ENCODE measurements at places on chromosomes 5 and 9.
A peak's percentile ranks its signal among the peaks of the same experiment; 100 is the strongest.

DNA sequence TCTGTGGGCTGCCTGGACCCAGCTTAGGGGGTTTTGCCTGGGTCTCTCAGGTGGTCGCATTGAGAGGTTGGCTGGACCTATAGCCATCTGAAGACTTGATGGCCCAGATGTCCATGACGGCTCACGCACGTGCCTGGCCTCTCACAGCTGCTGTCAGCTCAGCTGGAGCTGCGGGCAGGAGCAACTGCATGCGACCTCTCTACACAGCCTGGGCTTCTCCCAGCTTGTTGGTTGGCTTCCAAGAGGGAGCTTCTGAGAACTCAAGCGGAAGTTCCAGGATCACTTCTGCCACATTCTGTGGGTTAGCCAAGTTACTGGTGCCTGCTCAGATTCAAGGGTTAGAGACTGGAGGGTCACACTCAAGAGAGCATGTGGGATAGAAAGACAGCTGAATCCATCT, 99.2 kb downstream of the DAPK1 start:
- no peak for DNase-seq

- no peak for DNase-seq
Observed at GRCh38 chr5:83817591-83817990, 96.9 kb upstream of the HAPLN1 start.

- no peak for DNase-seq
Observed at GRCh38 chr5:43244823-43245565, 53.0 kb downstream of the NIM1K start.

DNA sequence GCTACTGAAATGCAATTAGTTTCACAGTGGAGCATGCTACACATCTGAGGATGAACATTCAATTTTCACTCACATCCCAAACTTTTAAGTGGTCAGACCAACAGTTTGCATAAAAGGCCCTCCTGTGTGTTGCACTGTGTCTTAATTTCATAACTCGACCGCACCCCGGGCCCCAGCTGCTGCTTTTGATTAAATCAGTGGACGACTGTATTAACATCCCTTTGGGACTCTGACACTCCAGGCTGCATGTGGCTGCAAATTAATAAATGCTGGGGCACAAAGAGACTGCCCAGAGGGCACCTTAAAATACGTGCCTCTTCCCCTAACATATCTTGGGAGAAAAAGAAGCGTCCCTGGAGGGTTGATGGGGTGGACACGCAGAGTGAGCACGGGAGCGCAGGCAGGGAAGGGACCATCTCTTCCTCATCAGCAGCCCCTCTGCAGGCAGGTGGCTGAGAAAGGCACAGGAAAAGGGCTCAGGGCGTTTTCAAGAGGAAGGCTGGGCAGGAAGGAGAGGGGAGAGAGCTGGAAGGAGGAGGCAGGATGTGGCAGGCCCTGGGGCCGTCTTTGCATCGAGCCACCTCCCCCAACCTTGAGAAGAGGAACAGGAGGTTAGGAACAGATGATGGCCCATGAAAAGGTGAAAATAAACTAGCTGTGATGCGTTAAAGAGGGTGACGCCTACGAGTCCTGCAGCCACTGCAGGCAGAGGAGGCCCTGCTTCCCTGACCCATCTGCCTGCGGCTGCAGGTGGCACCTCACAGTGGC, 18.6 kb downstream of the MED10 start:
- DNase-seq = no peak

GRCh38 chr5:14946815-14947620, 75.4 kb upstream of the ANKH start:
- no peak for DNase-seq

DNA sequence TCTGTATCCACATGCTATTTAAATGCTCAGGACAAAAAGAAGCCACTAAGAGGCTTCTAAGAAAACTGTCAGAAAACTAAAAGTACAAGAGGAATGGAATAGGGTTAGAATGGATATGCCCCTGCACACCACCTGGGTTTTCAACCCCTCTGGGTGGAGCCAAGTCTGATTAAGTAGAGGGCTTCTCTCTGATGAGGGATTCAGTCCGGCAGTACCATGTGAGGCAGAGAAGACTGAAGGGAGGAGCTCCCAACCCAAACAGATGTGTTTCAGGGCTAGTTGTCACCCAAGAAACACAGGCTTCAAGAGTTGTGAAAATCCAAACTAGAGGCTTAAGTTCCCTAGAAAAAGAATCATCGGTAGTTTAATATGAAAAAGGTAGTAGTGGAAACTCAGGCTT, 12.5 kb downstream of the NREP start:
- no peak for DNase-seq

DNA sequence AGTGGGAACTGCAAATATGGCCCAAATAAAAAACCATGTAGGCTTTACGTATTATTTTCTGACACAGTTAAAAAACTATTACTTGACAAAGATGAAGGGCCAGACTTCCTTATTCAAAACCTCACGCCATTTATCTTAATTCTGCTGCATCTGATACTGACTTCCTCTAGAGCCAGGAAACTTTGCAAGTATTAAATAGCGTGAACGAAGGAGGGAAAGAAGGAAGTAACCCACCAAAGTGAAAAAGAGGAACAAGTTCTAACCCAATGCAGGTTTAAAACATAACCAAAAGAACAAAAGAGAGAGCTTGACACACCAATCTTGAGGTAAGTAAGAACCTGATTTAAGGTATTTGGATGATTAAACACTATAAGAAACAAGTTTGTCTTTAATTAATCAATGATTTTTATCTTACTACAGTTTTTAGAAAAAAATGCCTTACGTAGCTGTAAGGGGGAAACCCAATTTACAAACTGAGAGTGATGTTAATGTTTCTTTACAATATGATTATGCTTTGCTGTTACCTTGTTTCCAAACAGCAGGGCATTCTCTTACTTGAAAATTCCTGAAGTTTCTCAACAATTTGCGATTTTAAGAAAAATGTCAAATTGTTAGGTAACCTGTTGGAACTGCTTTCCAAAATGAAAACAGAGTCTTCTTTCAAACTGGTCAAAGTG, at the start of gene GAPT:
TSS of gene GAPT (plus strand) at position 220 of the 677 bp plus-strand sequence. CDS start 3,102 bp downstream, outside the sequence.
- DNase-seq = no peak

DNA sequence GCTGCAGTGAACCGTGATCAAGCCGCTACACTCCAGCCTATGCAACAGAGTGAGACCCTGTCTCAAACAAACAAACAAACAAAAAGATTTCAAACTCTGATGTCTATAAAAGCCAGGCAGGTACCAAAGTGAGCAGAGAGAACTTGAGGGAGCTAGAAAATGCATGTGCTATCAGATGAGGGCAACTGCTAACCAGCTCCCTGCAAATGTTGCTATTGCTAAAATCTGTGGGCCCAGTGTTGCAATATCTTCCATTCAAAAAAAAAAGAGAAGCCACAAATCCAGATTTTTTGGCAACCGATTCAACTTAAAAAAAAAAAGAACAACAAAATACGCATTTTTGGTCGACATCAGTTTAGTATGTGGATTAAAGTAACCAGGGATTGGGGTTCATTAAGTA, 5.5 kb downstream of the UBE2D2 start:
- DNase-seq = no peak

DNA sequence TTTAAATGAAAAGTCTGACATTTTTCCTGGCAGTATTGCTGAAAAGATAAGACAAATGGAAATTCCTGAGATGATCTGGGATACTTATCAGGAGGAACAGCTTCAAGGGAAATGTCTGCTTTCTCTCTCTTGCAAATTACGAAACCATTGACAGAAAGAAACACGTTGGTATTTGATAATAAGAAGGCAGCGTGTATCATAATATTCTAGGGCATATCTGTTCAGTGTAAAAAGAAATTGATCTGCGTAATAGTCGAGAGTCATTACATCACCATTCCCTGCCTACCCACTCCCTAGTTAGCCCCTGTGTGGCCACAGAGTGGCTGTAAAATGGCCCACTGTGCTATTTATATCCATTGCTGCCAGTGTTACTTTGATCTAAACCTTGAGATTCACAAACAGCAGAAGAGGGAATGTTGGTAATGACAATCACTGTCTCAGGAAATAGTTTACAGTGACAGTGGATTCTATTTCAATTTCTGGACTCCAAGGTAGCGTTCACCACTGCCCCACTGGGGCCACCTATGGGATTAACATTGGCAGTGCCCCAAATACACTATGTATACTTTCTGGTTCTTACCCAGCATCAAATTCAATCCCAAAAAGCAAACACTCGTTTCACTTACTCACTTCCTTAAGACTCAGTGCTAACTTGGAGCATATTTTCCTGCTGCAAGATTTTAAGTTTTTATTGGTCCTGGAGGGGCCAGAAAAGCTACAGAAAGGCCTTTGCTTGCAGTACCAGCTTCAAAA, 133.4 kb upstream of the GAS1 start:
- no peak for DNase-seq

DNA sequence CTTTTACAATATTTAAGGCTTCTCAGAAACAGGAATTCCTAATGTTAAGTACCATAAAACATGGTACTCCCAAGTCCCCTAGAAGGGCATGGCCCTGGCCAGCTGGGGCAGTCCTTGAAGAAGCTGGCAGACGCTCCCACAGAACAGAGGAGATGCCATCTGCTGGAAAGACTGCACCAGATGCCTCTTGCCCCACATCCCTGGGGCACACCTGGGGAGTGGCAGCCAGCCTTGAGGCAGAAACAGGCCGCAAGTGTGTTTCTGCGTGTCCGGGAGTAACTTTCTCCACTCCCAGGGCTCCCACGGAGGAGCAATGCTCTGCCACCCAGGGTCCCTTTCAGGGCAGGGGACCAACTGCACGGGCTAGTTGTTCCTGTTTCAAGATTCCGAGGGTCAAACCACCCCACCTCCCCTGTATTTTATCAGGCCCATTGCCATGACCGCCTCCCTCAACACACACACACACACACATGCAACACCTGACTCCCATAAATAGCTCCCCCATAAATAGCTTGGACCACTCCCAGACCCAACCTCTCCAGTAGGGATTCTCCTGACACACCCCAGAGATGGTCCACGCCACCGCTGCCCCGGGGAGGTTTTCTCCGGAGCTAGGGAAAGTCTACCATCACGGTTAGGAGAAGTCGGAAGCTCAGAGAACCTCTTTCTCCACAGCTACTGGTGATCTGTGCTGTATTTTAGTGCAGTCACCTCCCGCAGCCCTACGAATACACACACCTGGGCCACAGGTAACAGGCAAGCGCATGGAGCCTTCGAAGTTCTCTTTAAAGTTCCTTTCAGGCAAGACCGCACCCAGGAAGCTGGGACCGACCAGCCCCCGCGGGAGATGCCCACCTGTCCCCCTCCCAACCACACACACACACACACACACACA, 1.5 kb downstream of the SPOCK1 start:
- DNase-seq = peak; percentile 46

- DNase-seq = no peak
Observed at GRCh38 chr5:156261275-156261939, 65.6 kb upstream of the SGCD start.

- no peak for DNase-seq
Observed at GRCh38 chr9:17349831-17350230, 215.0 kb downstream of the CNTLN start.

GRCh38 chr5:149126906-149127305, 14.4 kb upstream of the ABLIM3 start:
- no peak for DNase-seq

- DNase-seq = peak; percentile 83
Observed at GRCh38 chr5:43556857-43557542, at the start of gene PAIP1. PAIP1 (minus strand) TSS chr5:43557077; CDS start chr5:43556846, 231 bp downstream.

- DNase-seq = no peak
Observed at GRCh38 chr9:19649336-19650041, 139.3 kb downstream of the SLC24A2 start.

DNA sequence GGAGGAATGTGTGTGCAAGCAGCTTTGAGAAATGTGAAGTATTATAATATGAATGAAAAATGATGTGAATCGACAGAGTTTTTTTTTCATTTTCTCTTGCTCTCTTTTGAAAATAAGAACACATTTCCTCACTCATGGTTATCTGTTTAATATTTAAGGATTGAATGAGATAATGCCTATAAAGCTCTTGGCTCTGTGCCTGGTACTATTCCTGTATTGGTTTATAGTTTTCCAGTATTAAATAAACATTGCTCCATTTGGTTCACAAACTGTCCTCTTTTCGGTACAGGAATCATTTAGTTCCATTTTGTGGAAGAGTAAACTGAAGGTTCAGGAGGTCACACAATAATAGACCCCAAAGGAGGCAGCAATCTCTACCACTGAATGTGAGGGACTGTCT, 1185.5 kb upstream of the WWC1 start:
- DNase-seq = no peak

DNA sequence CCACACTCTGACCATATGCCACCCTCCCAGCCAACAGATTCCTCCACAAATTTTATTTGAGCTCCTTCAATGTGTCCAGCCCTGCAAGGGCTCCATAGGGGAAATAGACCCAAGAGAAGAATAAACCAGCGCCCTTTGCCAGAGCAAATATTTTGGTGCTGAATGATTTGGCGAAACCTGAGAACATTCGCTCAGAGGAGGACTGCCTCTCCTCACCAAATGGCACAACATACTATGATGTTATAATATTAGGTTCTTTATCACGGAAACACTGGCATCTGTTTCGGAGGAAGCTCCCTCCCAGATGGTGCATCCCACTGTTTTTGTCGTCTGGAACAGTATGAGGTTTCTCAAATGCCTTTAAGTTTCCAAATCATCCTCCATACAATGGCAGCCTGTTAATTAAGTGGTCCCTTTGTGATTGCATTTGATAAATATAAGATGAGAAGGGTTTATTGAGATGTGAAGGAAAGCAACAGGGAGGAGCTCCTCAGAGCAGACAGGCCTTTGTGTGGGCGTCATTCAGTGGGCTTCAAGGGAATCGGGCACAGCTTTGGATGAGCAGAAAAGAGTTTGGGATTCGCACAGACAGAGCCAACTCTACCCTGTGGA, 139.1 kb upstream of the ADRA1B start:
- DNase-seq = no peak

- DNase-seq = peak; percentile 21
Observed at GRCh38 chr9:97740848-97741821, 44.0 kb upstream of the XPA start.

- no peak for DNase-seq
Observed at GRCh38 chr5:6418679-6419276, 29.9 kb upstream of the UBE2QL1 start.

GRCh38 chr5:93322974-93323860, 257.8 kb downstream of the NR2F1-AS1 start:
- no peak for DNase-seq

All from substantia nigra (tissue), 51 donors.